ENCODE measurements at places on chromosomes 7 and 10.

- DNase-seq = peak; percentile 21
Measured at GRCh38 chr10:19745672-19746071, 70.6 kb upstream of the PLXDC2 start.

GRCh38 chr7:44117801-44118429 is 5.4 kb downstream of the POLD2 start:
- DNase-seq = no peak

GRCh38 chr10:25978771-25979170 is 44.7 kb downstream of the MYO3A start:
- DNase-seq = no peak

- DNase-seq = no peak
Measured at GRCh38 chr10:76995023-76995422, 642.6 kb downstream of the KCNMA1 start.

DNA sequence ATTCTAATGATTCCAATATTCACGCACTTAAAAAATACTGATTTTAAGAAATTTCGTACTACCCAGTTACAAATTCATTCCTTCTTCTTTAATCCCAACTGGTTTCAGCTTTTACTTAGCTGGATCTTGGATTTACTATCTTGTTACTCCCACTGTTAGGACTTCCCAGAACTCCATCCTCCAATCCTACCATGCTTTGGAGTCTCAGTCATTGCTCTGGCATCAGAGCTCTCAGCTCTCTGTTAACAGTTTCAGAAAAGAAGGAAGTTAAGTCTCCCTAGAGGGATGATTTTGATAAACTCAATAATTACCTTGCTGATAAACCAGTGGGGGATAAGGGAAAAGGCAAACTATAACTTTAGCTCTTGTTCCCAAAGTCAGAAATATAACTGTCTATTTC is 9.5 kb downstream of the PPA1 start:
- DNase-seq = no peak

DNA sequence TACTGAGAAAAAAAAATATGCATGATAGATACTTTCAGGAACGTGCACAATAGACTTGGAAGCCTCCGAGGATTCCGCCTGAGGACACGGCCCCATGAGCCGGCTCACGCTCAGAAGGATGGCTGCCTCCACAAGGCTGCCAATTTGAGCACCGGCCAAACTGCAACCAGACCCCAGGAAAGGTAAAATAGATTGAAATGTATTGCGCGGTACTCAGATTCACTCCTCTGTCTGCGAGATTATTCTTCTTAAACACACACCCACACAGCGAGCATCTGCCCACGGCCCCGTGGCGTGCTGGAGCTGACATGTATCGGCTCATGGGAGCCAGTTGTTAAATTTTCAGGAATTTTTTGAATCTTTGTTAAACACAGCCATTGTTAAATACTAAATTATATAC is 653.2 kb upstream of the MKI67 start:
- DNase-seq = no peak

Measured in fibroblast of skin of scalp (primary cell).